ENCODE measurements at places on chromosomes 4 and X.
A peak's percentile ranks its signal among the peaks of the same experiment; 100 is the strongest.

DNA sequence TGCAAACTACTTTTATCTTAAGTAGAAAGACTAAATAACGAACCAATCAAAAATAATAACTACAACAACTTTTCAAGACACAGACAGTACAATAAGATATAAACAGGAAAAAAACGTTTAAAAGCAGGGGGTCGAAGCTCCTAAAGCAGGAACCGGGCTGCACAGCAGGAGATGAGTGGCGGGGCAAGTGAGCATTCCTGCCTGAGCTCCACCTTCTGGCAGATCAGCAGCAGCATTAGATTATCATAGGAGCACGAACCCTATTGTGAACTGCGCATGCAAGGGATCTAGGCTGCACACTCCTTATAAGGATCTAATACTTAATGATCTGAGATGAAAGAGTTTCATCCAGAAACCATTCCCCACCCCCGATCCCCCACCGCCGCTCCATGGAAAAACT lies 146.2 kb downstream of the TEX11 start:
- no peak for DNase-seq

DNA sequence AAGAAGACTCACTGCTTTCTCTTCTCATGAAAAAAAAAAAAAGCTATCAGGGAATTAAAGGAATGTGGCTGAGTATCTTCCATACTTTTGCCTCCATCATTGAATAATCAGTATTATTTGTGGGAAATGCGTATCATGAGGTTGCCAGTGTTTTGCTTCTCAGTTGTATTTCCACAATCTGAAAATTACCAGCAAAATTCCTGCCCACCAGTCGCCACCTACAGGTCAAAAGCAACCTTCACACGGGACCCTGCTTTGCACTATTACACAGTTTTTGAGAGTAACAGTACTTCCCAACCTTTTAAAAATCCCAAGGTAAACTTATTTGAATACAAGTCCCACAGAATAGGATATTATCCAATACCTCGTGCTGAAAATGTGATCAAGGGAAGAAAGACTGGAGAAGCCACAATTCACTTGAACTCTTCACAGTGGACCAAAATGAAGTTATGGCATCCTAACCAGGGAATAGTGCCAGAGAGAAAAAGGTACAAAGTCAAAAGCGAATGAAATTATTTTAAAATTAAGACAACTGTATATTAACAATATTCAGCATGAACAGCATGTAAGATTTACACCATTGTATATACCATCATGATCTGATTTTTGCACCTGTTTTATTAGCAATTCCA lies 30.4 kb downstream of the PGRMC1 start:
- no peak for DNase-seq

DNA sequence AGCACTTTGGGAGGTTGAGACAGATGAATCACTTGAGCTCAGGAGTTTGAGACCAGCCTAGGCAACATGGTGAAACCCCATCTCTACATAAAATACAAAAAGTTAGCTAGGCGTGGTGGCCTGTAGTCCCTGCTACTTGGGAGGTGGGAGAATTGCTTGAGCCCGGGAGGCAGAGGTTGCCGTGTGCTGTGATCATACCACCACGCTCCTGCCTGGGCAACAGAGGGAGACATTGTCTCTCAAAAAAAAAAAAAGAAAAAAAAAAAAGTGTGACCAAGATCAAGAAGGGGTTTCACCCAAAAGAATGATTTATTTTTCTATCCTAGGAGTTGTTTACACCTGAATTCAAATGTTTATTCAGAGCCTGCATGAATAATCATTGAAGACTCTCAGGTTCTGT lies 572.4 kb upstream of the GALNT7 start:
- DNase-seq, result no peak

- DNase-seq, result no peak
Observed at GRCh38 chr4:151702256-151702655, 58.6 kb downstream of the GATB start.

DNA sequence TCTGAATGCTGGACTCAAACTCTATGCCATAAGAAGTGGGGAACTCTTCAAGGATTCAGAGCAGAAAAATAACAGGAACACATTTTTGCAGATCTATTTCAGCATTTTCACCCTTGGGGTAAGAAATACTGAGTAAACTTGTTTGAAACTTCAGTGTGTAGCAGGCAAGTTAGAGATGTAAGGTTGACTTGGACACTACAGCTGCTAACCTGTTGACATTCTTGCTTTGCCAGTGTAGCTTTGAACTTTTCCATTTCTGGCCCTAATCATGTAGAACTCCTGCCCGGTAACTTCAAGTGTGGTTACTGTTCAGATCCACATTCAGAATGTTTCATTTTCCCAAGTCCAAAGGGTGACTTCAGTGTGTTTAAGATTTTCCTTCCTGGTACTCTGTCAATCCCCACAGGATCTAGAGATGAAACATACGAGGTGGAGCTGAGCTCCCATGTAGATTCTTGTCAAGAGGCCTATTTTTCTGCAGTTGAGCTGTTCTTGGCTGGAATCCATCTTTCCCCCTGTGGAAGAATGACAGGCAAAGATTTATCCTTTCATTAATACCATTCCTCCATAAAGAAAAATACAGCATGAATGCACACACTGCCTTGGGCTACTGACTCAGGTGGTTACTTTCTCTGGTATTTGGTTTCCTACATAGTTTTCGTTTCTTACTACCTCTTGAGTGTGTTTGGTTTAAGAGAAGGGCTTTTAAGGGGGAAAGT lies 34.1 kb downstream of the FHDC1 start:
- DNase-seq, result no peak

- DNase-seq, result no peak
Observed at GRCh38 chrX:111375747-111376146, 36.2 kb downstream of the DCX start.

GRCh38 chr4:24180586-24180985 lies 290.7 kb upstream of the PPARGC1A start:
- DNase-seq, result no peak

- no peak for DNase-seq
Observed at GRCh38 chr4:145951931-145952330, 13.3 kb upstream of the ZNF827 start.

DNA sequence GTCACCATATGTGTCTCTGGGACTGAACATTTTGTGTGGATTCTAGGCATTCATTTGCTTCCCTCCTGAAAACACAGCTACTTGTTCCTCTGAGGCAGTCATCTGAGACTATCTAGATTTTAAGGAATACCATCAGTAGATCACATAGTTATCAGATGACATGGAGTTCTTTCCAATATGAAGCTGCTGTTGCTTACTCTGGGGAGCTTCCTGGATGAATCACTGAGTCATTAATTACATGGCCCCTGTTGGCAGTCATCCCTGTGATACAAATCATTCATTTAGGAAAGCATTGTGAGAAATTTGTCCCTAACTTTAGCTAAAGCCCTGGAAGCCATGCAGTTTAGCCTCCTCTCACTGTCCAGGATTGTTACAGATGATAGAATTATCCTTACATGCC lies 98.2 kb upstream of the ARSJ start:
- DNase-seq, result peak; percentile 67

DNA sequence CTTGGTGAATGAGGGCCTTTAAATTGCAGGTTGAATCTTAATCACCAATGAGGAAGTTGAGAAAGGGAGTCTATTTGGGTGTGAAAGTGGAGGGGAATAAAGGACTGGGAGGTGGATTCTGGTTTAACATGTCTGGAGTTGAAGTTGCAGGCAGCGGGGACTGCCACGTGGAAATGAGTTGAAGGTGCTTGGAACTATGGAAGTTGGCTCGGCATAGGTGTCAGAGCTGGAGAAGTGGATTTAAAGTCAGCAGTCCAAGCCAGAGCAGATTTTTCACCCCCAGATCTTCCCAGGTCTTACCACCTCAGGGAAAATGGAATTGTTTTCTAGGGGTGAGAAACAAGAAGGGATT lies 44.9 kb downstream of the TIGD4 start:
- DNase-seq, result no peak

GRCh38 chrX:115449742-115450141 lies 111.2 kb upstream of the PLS3 start:
- no peak for DNase-seq

- no peak for DNase-seq
Observed at GRCh38 chr4:180650273-180650672, 1592.9 kb upstream of the TENM3 start.

GRCh38 chrX:38881066-38881465 lies 79.8 kb downstream of the MID1IP1 start:
- no peak for DNase-seq

DNA sequence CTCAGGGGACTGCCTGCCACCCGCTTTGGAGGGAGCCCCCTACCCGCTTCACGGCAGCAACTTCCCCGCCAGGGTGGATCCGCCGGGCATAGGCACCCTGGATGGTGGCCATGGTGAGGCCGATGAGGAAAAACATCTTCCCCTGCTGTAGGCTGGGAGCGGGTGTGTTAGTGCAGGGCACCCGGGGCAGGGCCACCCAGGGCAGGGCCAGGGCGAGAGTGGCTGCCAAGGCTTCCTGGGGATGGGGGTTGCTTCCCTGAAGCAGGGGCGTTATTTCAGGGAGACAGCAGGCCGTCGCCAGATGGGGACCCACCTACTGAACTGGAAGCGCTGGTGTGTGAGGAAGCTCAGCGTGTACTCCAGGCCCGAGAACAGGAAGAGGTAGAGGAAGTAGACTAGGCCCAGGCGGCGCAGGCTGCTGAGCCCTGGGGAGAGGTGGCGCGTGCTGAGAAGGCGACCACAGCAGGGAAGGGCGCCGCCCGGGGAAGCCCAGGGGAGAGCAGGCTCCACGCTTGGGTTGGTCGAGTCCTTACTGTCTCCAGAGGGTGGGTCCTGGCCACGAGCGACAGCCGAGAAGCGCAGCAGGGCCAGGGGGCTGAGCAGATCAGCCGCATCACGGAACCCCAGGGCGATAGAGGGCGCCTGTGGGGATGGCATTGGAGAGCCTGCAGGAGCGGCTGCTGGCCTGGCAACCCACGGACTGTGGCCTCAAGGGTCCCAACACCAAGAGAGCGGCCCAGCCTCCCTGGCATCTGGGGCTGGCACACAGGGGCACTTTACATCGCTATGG lies 31.5 kb downstream of the NOP14 start:
- no peak for DNase-seq

DNA sequence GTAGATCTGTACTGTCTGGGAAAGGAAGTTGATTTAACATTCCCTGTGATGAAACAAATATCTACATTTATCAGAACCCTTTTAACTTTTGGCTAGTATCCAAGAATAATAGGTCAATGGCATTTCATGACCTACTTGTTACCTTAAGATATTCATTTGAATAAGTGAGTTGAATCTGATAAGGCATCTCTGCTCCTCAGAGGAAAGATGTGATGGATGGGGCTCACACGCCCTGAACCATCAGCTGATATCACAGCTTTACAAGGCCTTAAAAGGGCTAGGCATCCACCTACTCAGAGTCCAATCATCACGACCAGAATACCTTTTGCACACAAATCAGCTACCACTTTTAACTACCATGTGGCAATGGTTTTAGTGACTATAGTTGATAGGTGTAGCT lies 90.2 kb upstream of the PDLIM3 start:
- DNase-seq, result no peak

DNA sequence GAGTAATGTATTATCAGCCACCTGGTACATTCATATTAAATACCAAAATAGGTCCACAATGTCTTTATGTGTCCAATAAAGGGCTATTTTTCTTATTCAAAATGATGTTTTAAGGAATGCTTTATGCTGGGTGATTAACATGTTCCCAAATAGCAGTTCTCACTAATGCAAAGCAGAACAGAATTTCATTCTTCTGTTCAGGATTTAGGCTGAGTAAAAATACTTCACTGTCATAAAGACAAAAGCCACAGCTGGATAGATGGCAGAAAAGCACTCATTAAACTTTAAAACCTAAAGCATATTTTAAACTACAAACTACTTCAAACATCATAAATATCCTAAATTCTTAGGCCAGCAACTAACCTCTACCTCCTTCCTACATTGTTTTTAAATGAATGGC lies 244.0 kb downstream of the TMA16 start:
- no peak for DNase-seq

DNA sequence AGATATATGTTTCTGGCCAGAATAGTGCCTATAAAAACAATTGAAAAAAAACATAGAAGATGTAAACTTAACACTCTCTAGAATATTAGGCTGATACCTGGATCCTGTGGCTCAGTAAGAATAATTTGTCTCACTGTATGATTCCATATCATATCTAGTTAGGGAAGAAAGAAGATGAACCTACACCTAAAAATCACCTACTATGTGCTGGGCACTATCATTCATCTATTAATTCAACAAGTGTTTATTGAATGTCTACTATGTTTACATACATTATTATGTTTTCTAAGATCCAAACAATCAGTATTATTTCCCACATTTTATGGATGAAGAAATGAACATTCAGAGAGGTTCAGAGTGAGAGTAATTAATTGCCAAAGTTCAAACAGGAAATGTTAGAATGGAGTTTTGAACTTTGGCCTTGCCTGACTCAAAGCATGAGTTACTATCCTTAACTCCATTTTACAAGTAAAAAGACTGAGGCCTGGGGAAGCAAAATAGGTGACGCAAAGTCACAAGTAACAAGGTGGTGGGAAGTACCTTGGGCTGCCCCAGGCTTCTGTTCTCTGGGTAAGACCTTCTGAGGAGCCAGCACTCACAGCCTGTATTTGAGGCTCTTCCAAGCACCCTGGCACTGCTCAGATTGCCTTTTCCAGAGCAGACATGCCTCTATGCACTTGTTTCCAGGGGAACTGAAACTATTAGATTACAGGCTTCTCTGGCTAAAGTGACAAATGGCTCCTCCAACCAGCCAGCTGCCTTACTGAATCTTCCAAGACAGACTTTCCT lies 111.1 kb upstream of the ACSL4 start:
- no peak for DNase-seq

- no peak for DNase-seq
Observed at GRCh38 chr4:158769175-158769921, 522 bp downstream of the FNIP2 start.
